CD4-positive, alpha-beta T cell treated with Interleukin-15 for 1 hour (primary cell): ENCODE measurements at places on chromosomes 5 and 9.

DNA sequence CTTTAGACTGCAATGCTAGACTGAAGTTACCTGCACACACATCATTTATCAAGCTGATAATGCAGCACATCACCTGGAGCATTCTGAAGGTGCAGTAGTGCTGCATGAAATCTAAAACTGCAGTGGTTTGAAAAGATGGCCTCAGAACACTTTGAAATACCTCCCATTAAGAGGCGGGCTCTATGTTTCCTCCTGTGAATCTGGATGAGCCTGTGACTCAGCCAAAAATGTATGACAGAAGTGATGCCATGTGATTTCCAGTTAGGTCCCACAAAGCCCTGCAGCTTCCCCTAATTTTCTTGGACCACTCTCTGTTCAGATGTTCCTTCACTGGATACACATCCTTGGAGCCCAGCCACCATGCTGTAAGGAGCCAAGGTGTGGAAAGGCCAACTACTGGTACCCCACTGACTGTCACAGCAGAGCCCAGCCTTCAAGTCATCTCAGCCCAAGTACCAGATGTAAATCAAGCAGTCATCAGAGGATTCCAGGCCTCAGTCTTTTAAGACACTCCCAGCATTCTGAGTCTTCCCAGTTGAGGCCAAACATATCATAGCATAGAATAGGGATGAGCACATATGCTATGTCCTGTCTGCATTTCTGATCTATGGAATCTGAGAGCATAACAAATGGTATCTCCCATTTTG, 27.2 kb upstream of the DEPDC1B start:
- no peak for DNase-seq

GRCh38 chr9:120940573-120940972, 14.0 kb upstream of the TRAF1 start:
- DNase-seq = no peak

GRCh38 chr5:172455511-172456061, 1.3 kb upstream of the SH3PXD2B start:
- no peak for DNase-seq

DNA sequence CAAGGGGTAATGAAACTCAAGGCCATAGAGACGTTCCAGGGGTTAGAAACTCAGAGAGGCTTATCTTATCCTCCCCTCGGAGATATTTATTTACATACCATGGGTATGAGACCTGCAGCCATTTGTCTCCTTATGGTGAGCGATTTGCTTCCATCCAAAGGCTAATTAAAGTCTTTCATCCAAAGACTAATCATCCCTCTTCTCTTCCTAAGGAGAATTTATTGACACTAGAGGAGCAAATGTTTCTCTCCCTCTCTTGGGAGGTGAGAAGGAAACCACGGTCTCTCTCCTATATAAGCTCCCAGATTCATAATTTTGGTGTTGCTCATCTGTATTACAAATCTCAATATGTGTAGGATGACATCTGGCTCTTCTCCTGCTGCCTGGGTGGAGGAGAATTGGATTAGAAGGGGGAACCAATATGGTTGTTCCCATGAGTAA, 31.0 kb upstream of the RPS23 start:
- no peak for DNase-seq

- DNase-seq = no peak
These were observed 7.6 kb upstream of the SLC30A5 start for GRCh38 chr5:69086206-69086605.
